ENCODE measurements at places on chromosomes 12 and 14.
A peak's percentile ranks its signal among the peaks of the same experiment; 100 is the strongest.

GRCh38 chr12:68962877-68963855, 30.2 kb upstream of the CPM start:
- no peak for DNase-seq

DNA sequence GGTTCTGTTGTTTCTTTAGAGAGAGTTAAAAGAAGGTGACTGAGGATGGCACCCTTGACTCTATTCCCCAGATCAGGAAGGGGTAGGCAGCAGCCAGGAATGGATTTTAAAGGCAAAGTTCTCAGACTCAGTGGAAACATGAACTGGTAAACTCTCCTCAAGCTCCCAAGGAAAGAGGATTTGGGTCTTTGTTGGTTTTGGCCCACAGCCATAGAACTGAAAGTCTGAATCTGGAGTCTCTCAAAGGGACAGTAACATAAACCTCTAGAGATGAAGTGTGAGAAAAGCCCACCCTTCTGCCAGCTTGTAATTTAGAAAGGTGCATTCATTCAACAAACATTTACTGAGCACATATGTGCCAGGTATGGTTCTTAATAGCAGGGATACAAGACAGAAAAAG, 28.6 kb upstream of the BLTP3B start:
- no peak for DNase-seq

- no peak for DNase-seq
Measured at GRCh38 chr14:23078692-23079116, 16.2 kb downstream of the ACIN1 start.

DNA sequence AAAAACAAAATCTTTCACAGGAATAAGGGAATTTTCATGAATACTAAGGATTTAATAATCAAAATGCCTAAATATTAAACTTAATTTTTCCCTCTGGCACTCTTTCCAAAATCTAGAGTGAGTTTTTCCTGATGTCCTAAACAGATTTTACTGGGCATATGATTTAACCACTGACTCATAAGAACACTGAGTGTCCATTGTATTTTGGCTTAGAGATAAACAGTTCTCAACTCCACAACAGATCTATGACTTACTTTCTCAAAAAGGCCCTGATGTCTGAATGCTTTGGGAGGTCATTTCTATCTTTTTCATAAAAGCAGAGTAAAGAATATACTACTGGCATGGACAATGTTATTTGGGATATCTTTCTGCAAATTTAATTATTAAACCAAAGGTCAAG, 15.0 kb downstream of the TMBIM4 start:
- no peak for DNase-seq

DNA sequence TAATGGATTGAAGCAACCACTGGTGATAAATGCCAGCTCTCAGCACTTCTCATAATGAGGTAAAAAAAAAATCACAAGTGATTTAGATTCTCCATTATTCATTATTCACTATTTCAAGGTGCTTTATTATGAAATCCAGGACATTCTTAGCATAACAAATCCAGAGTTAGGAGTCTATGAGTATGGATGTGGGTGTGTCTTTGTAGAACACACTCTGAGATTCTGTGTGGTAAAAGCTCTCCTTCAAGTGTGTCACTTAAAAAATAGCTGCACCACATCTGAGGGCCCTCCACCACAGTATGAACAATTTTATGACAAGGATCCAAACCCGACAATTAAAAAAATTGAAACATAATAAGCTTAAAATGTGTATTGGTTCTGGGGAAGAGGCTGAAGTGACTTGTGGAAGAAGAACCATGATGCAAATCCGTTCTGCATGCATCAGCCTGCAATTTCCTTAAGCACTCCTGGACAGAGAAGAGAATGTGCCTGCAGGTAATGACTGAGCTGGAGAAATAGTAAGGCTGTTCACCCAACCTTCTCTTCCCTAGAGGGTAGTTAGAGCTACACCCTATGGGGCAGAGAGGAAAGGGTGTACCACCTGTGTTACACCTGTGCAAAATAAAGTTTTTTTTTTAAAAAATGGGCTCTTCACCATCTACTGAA, 488.5 kb upstream of the MGAT4C start:
- DNase-seq, result no peak

DNA sequence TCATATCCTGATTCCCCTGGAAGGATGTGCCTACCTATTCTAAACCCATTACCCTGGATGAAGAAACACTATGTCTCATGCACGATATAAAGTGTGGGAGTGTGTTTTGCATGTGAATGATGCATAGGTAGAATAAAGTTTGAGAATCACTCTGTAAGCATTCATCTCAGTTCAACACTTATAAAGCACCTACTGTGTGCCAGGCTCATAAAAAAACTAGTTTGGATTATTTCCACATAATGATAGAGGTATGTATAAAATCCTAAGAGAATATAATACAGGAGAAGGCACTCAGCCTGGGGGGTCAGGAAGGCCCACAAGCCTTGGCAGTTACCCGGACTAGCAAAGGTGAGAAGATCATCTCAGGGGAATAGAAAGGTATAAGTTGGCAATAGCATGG, 41.1 kb upstream of the BCL2L14 start:
- DNase-seq, result no peak

GRCh38 chr12:45572114-45572513, 157.4 kb upstream of the ARID2 start:
- peak; percentile 29 for DNase-seq
